ENCODE measurements at places on chromosomes 4 and X.

GRCh38 chr4:74258963-74259362 is 49.3 kb upstream of the EPGN start:
- DNase-seq: peak; percentile 47

GRCh38 chrX:40153345-40154249 is 55.8 kb upstream of the BCOR start:
- DNase-seq: no peak

DNA sequence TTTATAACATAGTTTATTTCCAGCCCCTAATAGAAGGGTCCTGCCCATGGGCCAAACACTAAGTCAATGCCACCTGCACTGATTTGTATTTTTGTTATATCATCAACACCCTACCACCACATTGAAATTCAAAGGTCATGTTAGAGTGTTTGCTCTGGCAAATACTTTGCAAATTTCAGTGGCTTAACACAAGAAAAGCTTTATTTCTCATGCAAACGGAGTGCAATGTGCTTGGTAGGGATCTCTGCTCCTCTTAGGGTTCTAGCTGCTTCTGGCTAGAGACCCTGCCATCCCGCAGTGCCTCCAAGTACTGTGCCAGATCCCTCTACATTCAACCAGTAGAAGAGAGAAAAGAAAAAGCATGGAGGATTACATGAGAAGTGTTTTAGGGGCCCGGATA is 230.8 kb upstream of the TET2 start:
- no peak for DNase-seq

DNA sequence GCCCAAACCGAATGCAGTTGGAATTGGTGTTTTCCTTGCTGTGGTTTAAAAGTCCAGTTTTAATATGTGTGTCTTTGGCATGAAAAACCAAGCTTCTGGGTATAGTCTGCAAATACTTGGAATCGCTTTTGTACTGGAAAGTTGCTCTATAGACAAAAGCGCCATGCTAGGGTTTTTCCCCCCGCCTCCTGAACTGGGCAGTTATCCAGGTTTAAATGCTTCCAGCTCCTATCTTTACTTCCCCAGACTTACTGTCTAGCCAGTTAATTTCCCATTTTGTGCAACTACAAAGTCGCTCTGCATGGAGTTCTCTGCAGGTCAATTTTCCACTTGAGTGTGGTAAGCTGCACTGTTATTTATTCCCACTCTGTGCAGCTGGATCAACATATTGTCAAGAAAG is 2.7 kb downstream of the RASL11B start:
- DNase-seq: peak; percentile 71

DNA sequence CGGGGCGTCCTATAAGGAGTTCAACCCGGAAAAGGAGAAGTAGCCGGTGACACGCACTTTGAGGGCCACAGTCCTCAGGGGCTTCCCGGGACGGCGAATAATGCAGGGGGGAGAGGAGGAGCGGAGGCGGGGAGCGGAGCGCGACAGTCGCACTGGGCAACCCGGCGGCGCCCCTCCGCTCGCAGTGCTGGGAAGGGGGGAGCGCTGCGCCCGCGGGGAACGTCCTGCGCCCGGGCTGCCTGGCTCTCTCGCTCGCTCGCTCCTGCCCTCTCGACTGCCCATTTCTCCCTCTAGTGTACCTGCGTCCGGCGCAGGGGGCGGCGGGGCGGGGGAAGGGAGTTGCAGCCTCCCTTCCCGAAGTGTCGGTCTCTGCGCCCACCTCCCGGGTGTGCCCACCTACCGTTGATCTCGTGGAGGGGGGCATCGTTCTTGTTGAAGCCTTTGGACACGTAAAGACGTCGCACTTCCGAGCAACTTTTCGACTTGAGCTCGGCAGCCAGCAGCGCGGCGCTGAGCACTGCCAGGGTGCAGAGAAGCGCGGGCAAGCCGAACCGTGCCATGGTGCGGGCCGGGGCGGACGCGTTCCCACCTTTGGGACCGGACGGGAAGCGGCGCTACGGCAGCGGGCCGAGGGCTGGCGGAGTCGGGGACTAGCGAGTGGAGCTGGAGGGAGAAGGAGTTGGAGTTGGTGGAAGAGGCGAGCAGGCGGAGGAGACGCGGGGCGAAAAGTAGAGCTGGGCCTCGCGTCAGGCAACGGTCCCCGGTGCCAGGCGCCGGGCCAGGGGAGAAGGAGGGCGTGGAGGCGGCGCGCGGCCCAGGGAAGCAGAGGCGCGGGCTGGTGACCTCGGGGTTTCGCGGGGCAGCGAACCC is 648 bp downstream of the GPC4 start:
- DNase-seq: peak; percentile 28
